NCI-H2081 treated with DMSO at 0.1 percent for 48 hours (cell line): ENCODE measurements at places on chromosomes 1 and 21.

DNA sequence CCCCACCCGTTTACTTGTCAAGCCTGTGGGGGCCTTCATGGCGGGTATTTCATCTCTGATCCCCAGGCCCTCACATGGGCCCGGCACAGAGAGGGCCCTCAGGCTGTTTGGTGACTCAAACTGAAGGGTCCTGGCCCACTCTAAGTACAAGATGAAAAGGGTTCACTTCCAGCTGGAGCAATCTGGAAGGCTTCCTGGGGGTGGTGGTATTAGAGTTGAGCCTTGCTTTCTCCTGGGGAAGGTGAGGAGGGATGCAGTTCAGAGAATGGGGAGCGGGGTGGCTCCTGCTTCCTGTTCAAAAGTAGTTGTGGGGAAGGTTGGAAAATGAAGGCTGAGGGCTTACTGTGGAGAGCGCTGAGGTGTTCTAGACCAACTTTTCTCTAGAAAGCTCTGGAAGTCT, 47.7 kb downstream of the DHRS3 start:
- DNase-seq = no peak

DNA sequence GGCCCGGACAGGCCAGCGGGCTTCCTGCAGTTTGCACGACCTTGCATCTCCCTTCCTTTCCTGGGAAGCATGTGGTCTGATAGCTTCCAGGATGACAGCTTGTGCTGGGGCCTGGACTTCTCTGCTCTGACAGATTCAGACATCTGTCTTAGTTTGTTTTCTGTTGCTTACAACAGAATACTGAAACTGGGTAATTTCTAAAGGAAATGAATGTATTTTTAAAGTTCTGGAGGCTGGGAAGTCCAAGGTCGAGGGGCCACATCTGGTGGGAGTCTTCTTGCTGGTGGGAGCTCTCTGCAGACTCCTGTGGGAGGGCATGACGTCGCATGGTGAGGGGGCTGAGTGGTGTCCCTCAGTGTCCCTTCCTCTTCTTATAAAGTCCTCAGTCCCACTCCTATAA, 35.3 kb upstream of the TENT5B start:
- DNase-seq = no peak

- DNase-seq = no peak
Observed at GRCh38 chr1:226425431-226426031, 17.6 kb upstream of the PARP1 start.

- DNase-seq = no peak
Observed at GRCh38 chr1:1326075-1326605, 1.5 kb downstream of the CPTP start.

GRCh38 chr1:218874801-218875400, 298.8 kb upstream of the LYPLAL1 start:
- no peak for DNase-seq

GRCh38 chr1:42779725-42780124, 5.1 kb upstream of the TMEM269 start:
- DNase-seq = no peak
